ENCODE measurements at places on chromosomes 2 and 18. TPM values are rescaled to one million over a fixed set of nuclear protein-coding genes. Genes with fewer than 3 reads are reported as not detected.

DPYSL5 gene
- total RNA-seq = not detected

RSAD2 gene
- total RNA-seq = not detected

LYPD6B gene
- 4.9 TPM for total RNA-seq

SULT6B1 gene
- total RNA-seq = not detected

SNED1 gene
- total RNA-seq = 1.2 TPM

PMAIP1 gene
- 16.2 TPM for total RNA-seq

ZAP70 gene
- not detected for total RNA-seq

LBX2 gene
- 1.2 TPM for total RNA-seq

VAMP5 gene
- total RNA-seq = 1.4 TPM

NT5C1B gene
- total RNA-seq = not detected

GPR35 gene
- total RNA-seq = not detected

MC5R gene
- total RNA-seq = not detected

DSG4 gene
- total RNA-seq = under 0.01 TPM

GPATCH11 gene
- 6.2 TPM for total RNA-seq

SERPINB11 gene
- not detected for total RNA-seq

C18orf32 gene
- total RNA-seq = 29.0 TPM

LYPD6 gene
- total RNA-seq = 7.0 TPM

PCGF1 gene
- total RNA-seq = 21.4 TPM

SERPINB8 gene
- total RNA-seq = 25.1 TPM

CCDC148 gene
- 0.19 TPM for total RNA-seq

CCDC150 gene
- total RNA-seq = 1.4 TPM

RPRM gene
- total RNA-seq = not detected

SLC9A2 gene
- under 0.01 TPM for total RNA-seq

WDR43 gene
- total RNA-seq = 61.1 TPM

LOXHD1 gene
- total RNA-seq = not detected

TEKT4 gene
- total RNA-seq = not detected

CDK15 gene
- total RNA-seq = 0.16 TPM

SOX11 gene
- not detected for total RNA-seq

GALNT3 gene
- 89.5 TPM for total RNA-seq

MBOAT2 gene
- 72.4 TPM for total RNA-seq

OST4 gene
- total RNA-seq = 323 TPM
